ENCODE measurements at places on chromosomes 6 and 20.

DNA sequence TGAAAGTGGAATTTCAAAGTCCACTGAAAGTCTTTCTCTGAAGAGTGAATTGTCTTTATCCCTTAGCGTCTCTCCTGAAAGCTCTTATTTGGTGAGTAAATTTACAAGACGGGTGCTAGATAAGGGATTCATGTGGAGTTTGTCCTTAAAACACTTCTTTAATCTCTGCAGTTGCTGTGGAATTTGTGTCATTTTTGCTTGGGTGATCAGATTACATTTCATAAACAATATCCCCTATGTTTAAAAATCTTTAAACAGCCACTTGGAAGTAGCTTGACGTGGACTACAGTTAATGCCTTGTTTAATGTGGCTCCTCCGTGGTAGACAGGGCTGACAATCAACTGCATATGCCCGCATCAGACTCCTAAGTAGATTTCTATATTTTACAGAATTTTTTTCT is 175.4 kb upstream of the ZNF217 start:
- DNase-seq: no peak

DNA sequence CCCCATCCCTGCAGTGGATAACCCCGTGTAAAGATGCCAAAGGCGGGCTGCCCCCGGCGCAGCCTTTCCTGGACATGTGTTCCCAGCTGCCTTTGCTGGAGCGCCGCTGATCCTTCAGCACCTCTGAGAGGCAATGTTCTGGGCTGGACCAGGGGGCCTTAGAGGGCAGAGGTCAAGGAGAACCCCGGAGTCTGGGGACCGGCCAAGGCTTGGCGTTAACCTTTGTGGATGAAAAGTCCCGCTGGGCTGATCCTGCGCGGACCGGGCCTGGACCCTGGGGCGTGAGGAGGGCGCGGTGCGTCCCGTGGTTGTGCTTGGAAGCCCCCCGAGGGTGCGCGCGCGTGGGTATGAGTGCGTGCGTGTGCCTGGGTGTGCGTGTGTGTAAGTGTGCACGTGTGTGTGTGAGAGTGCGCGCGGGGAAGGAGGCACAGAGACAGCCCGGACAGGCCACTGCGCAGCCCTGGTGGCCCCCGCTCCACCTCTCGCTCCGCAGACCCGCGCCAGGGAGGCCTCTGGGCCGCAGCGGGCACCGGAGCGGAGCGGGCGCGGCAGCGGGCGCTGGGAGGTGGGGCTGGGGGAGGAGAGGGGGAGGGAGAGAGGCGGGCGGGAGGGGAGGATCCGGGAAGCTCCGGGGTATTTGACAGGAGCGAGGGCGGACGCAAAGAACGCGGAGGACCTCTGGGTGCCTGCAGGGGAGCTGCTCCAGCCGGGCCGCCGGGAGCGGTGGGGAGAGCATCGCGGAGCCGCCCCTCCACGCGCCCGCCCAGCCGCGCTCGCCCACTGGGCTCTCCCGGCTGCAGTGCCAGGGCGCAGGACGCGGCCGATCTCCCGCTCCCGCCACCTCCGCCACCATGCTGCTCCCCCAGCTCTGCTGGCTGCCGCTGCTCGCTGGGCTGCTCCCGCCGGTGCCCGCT is at the start of gene SMOC2:
SMOC2 (plus strand) TSS at position 665 of the 914 bp plus-strand sequence; CDS start at position 852, 187 bp downstream.
- DNase-seq: no peak

- DNase-seq: no peak
Measured at GRCh38 chr6:155436981-155437749, 18.5 kb downstream of the NOX3 start.

GRCh38 chr6:76004202-76004601 is 68.3 kb downstream of the IMPG1 start:
- DNase-seq: no peak

- no peak for DNase-seq
Measured at GRCh38 chr20:47775841-47776240, 9.4 kb downstream of the SULF2 start.

- DNase-seq: no peak
Measured at GRCh38 chr6:95848717-95849116, 167.1 kb upstream of the FUT9 start.

DNA sequence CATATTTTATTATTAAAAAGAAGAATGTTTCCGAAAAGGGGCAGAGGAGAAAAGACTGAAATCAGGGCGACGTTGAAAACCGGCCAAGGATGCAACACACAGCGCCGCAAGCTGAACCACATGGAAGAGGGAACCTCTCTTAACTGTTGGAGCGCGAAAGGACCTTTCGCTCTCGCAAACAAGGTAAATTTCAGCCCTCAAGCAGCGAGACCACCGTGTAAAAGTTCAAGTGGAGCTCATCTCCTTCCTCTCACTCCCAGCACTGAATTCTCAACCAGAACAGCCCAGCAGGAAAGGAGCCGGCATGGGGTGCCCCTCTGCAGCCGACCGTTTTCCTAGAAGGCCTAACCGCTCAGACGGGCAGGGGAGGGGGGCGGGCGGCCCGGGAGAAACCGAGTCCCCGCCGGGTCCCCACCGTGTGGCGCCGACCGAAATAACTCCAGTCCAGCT is 621 bp downstream of the GPR63 start:
- no peak for DNase-seq

GRCh38 chr20:18004384-18005031 is 35.7 kb downstream of the MGME1 start:
- no peak for DNase-seq

GRCh38 chr6:45427726-45428125 is 50.0 kb upstream of the SUPT3H start:
- no peak for DNase-seq

DNA sequence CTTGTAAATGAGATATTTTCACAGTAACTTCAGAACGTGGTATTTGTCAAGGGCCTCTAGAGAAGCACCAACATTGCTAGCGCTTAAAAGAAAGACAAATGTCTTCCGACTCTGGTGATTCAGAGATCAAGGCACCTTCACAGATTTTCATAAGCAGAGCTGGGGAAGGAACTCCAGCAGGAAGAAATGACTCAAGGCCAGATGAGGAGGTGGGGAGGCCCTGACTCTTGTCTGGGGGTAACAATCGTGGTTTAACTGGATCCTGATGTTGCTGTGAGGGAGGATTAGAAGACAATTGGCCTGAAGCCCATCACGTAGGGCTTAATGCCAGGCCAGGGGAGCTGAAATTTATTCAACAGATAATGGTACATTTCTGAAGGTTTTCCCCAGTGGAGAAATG is 122.9 kb upstream of the QKI start:
- DNase-seq: no peak

- no peak for DNase-seq
Measured at GRCh38 chr6:136499370-136499769, 50.9 kb downstream of the MAP7 start.

GRCh38 chr20:36360429-36360828 is 54.3 kb downstream of the DLGAP4 start:
- DNase-seq: no peak

DNA sequence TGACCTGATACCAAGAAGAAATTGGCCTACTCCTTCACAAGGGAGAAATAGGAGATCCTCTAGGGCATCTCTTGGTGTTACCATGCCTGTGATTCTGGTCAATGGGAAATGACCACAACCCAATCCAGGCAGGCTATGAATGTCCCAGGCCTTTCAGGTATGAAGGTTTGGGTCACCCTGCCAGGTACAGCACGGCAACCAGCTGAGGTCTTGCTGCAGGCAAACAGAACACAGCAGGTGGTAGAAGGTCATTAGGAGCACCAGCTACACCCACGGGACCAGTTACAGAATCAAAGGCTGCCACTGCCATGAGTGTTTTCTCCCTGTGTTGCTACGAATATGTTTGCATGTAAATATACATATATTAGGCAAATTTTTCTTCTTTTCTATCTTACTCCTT is 202.3 kb downstream of the ERMARD start:
- DNase-seq: no peak

GRCh38 chr6:10999994-11000393 is 44.1 kb downstream of the ELOVL2 start:
- DNase-seq: no peak

DNA sequence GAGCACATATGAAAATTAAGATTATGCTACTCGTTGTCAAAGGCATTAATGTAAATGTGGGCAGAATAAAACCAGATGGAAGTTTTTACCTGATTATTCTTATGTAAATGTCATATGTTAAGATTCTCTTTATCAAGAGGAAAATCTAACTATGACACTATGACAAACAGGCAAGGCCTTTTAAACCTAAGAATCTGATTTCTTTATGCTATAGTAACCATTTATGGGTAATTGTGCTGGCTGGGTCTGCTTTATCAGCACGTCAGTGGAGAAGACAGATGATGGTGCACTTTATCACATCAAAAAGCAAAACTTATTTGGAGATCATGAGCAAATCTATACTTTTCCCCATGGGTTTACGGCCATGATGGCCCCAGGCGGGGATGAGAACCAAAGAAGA is 412.0 kb upstream of the NOX3 start:
- no peak for DNase-seq

GRCh38 chr20:15155848-15156401 is 818.5 kb upstream of the FLRT3 start:
- DNase-seq: no peak

DNA sequence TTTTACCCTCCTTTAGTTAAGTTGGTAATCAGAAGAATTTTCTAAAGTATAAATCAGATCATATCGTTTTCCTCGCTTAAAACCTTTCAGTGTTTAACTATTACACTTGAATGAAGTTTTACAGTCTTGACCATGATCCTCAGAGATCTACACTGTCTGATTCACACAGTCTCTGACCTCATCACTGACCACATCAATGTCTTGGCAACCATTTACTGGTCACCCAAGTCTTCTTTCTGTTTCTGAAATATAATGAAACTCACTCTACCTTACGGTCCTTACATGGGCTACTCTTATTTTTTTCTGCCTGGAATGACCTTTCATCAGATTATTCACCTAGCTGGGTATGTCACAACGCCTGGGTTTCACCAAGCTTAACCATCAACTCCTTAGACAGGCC is 71.4 kb downstream of the ADGB start:
- DNase-seq: no peak

DNA sequence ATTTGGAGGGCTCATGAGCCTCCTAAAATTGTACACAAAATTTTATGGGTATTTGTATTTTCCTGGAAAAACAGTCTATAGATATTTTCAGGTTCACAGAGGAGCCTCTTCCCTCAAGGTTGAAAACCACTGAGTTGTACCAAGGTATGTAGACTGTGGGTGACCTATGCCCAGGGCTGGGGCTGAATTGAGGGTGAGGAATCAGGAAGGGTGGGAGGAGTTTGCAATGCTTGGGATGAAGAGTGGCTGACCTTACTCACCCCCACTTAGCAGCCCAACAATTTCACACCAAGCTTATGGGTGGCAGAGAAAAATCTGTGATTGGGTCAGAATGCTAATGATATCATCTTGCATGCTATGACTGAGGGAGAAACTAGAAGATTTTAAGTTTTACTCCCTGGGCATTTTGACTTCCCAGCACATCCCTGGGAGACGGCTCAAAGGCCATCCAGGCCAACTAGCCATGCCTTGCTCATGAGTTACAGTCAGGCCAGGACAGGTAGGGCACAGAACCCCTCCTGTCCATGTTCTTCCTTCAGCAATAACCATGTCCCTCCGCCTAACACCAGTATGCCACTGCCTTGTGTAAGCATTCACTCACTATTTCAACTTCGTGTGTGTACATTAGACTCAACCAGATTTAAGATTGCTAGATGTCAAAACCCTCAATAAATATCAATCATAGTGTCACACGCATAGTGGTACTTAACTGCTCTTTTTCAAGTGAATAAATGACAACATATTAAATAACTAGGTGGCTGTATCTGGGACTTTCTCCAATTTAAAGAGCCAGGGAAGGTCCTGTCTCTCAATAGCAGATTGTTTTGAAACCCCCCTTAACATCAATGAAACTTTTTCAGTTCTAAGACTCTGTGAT is 16.6 kb downstream of the ADTRP start:
- no peak for DNase-seq

DNA sequence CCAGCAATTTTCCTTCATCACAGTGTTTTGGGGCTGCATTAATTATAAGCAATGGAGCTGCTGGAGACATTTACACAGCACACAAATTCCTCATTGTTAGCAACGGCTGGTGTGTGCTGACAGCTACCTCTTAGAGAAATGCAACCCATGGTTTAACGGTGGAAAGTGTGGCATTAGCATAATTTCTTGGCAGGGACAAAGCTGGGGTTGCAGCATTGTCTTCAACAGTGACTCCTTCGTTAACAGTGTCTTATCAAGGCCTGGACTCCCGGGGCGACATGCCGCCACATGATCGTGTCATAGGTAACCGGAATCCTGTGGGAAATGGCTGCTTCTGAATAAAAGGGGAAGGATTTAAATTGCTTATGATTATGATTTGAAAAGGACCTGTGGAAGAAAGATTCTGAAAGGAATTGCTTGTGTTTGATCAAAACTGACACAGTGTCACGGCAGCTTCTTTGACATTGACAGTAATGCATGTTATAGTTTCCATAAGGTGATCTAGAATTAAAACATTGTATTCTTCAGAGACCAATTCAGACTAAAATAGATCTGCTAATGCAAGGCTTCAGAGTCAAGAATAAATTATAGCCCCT is 128.0 kb downstream of the UST start:
- no peak for DNase-seq

DNA sequence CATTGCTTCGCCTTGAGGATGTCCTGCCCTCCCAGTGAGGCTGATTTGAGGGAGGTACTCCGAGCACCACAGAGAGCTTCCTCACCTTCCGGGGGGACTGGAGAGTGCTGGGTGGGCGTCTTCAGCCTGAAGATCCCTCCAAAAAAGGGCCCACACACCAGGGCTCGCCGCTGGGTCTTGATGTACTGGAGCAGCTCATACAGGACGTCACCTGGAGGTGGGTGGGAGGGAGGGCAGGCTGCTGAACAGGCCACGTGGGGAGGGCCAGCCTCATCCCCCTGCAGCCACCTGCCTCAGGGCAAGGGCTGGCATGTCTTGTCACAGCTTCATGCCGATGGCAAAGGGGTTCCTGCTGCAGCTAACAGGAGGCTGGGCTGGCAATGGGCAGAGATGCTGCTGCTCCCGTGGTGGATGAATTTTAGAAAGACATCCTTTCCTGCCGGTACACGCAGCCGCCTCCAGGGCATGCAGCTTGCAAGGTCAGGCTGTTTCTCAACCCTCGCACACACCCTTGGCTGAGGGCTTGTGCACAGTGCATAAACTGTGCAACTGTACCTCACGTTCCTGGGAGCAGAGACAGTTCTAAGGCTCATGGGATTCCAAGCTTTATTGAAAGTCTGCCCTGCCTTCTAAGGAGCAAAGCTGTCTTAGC is 14.0 kb downstream of the ETV7 start:
- no peak for DNase-seq

DNA sequence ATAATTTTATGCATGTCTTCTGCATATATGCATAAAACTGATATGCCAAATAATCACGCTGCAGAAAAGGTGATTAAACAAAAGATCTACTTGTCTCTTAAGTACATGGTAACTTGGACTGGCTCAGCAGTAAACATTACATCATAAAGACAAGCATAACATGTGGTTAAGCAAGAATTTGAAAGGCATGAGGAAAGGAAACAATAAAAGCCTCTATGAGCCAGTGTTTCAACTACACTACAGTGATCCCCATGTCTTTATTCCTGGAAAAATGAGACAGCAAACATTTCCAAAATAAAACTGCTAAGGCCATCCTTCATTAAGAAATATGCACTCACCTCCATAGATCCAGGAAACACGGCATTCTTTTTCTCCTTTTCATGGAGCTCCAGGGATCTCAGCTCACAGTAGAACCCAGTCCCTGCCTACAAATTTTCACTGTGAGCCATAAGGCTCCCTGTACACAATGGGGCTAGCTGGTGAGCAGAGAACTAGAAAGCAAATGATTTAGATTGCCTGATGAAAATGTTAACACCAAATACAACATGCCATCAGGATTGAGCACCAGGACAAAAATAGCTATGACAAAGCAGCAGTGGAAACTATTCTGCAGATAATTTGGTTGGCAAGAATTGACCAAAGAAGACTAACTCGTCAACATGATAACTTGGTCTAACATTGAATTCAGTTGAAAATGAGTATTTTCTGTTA is 156.1 kb downstream of the COL21A1 start:
- no peak for DNase-seq

- DNase-seq: no peak
Measured at GRCh38 chr6:127938701-127939100, 37.8 kb upstream of the THEMIS start.
